ENCODE measurements at places on chromosomes 1 and 21. TPM values are rescaled to one million over a fixed set of nuclear protein-coding genes. Genes with fewer than 3 reads are reported as not detected.

The RHD gene
- total RNA-seq = not detected

The PRR9 gene
- 6.4 TPM for total RNA-seq

The CD1B gene
- total RNA-seq = not detected

The LCE1C gene
- not detected for total RNA-seq

The RNU1-3 gene
- under 0.01 TPM for total RNA-seq

The FAM76A gene
- 10.7 TPM for total RNA-seq

The AGL gene
- 10.2 TPM for total RNA-seq

The HFM1 gene
- total RNA-seq = 1.2 TPM

The SPATA45 gene
- total RNA-seq = not detected

The TNFSF4 gene
- total RNA-seq = 0.79 TPM

The PSMG1 gene
- total RNA-seq = 38.5 TPM

The ZNF593OS gene
- under 0.01 TPM for total RNA-seq

The OR10X1 gene
- total RNA-seq = not detected

The CFHR5 gene
- total RNA-seq = not detected

The SMIM1 gene
- 4.7 TPM for total RNA-seq

The CAMK2N1 gene
- 37.3 TPM for total RNA-seq

The MFAP2 gene
- total RNA-seq = 132 TPM

The MAP7D1 gene
- 168 TPM for total RNA-seq

The NT5C1A gene
- total RNA-seq = not detected

The PM20D1 gene
- total RNA-seq = not detected

The INSRR gene
- not detected for total RNA-seq

The TEDDM1 gene
- total RNA-seq = not detected

The CADM3 gene
- not detected for total RNA-seq

The LCE2B gene
- total RNA-seq = not detected

The AGMAT gene
- total RNA-seq = not detected

The HAX1 gene
- 57.3 TPM for total RNA-seq
